ENCODE measurements at places on chromosomes 6 and 20.

- DNase-seq: no peak
Observed at GRCh38 chr6:124907596-124907995, 54.6 kb upstream of the RNF217 start.

DNA sequence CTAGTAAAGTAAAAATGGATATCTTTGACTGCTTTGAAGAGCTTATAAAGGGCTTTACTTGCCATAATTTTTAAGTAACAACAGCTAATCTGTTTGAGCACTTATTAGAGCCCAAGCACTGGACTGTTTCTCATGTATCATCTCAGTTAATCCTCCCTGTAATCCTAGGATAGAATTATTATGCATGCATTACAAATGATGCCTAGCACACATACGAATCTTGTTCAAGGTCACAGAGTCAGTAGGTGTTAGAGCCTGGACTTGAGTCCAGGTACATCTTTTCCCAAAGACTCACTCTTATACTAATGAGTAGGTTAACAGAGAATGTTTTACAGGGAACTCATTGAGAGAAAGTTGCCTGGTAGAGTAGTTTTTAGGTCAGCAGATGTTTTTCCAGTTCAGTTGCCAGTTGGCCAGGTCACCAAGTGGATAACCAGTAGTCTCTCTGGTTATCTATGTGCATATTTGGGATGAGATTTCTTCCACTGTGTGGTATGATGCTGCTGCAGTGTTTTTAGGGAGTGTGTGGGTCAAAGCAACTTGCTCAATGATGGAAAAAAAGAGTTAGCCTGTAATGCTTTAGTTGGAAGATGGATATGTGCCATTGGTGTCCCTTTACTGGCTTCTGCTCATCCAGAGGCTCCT lies 32.3 kb upstream of the LAMA4 start:
- DNase-seq: no peak

- no peak for DNase-seq
Observed at GRCh38 chr6:158031381-158032353, 50.0 kb downstream of the SYNJ2 start.

DNA sequence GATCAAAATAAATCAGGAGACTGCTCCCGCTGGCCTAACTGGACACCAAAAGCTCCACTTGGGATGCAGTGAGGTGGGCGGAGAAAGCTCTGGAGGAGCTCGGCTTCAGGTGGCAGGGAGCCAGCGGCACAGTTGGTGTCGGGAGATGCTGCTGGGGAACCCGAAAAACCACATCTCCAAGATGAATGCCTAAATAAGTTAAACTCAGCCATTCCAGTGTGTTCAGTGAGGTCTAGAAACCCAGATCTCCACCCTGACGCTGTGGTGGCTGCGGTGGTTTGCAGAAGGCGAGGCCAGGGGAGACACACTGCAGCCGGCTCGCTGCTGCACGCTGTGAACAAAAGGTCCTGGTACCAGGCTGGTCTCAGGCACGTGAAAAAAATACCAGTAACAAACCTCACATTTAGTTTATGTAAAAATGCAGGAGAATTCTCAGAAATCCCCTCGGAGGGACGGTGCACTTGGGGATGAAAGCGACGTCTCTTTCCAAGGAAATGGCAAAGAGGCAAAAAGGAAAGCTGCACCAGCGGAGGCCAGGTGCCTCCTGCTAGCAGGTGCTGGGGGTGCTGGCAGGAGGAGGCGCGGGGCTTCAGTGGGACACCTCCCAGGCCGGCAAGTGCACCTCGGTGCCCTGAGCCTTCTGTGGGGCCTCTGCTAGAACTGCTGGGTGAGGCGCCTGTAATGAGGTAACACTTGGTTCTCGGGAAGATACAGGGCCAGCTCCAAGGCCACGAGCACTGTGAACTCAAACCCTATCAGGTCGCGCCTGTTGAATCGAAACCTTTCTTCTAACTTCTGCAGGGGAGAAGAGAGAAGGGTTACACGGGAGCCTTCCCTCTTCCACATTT lies 3.6 kb downstream of the RPS21 start:
- DNase-seq: no peak

GRCh38 chr6:34424200-34425131 lies 1.4 kb downstream of the RPS10 start:
- no peak for DNase-seq

GRCh38 chr6:145015739-145016558 lies 719.4 kb downstream of the EPM2A start:
- no peak for DNase-seq

- no peak for DNase-seq
Observed at GRCh38 chr6:137095651-137096238, 51.0 kb upstream of the IL20RA start.

DNA sequence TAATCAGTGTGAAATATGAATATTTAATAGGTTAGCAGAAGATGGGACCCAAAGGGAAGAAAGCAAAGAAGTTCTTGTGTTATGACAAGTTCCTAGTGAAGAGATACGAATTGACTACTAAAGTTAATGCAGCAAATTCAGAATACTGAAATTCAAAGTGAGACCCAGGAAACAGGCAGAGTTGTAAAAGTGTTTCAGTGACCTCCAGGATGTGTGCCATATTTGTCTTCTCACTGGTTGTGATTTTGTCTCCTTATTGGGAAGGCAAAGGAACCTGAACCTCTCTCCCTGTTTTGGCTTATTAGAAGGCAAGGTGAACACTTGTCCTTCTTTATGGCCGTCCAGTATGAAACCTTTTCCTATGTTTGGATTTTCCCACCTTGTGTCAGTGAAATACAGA lies 51.8 kb upstream of the DTNBP1 start:
- DNase-seq: no peak

DNA sequence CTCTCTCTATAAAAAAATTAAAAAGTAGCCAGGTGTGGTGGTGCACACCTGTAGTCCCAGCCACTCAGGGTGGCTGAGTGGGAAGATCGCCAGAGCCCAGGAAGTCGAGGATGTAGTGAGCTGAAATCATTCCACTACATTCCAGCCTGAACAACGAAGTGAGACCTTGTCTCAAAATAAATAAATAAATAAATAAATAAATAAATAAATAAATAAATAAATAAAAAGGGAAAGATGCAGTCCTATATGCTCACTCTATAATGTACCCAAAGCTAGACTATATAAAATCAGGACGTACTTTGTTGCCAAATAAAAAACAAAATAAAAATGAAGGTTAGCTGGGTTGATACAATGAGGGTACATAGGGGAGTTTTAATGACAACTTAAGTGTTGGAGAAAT lies 26.1 kb upstream of the NHSL1 start:
- DNase-seq: no peak

DNA sequence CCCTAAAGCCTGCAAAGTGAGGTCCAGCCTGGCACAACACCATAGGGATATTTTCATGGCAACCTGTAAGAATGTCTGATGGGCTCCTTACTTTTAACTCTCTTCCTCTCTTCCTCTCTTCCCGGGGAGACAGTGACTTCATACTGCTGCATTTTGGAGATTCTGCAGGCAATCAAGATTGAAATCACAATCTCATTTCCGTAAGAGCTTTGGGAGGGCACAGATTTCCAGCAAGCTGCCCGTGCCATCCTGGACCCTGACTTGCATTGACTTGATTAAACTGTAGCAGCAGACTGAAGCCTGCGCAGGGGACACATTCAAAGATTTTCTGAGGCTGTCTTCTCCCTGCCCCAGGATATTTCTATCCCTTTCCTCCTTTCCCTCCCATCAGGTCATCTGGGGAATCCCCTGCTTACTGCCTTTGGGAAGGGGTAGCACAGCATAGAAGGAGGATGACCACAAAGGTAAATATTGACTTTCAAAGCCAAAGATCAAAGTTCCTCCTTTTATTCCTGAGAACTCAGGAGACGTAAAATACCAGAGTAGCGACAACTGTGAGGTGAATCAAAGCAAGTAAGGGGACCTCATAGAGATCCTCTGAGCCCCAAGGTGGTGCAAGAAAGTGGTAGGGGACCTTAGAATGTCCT lies 504.0 kb upstream of the ARID1B start:
- peak; percentile 62 for DNase-seq

DNA sequence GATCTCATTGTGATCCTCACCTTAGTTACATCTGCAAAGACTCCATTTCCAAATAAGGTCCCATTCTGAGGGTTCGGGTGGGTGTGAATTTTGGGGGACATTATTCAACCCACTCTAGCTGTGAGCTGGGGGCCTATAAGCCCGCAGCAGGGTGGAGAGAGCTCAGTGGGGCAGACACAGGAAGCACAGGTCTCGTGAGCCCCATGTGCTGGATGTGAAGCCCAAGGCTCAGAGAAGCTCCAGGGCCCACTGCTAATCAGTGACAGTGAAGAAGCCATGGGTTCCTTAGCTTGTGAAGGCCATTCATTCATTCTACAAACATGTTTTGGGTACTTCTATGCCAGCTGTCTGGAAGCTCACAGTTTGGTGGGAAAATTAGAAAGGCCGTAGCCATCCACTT lies 47.5 kb downstream of the CHMP4B start:
- DNase-seq: no peak

GRCh38 chr6:137967689-137968454 lies 100.8 kb downstream of the TNFAIP3 start:
- DNase-seq: no peak

DNA sequence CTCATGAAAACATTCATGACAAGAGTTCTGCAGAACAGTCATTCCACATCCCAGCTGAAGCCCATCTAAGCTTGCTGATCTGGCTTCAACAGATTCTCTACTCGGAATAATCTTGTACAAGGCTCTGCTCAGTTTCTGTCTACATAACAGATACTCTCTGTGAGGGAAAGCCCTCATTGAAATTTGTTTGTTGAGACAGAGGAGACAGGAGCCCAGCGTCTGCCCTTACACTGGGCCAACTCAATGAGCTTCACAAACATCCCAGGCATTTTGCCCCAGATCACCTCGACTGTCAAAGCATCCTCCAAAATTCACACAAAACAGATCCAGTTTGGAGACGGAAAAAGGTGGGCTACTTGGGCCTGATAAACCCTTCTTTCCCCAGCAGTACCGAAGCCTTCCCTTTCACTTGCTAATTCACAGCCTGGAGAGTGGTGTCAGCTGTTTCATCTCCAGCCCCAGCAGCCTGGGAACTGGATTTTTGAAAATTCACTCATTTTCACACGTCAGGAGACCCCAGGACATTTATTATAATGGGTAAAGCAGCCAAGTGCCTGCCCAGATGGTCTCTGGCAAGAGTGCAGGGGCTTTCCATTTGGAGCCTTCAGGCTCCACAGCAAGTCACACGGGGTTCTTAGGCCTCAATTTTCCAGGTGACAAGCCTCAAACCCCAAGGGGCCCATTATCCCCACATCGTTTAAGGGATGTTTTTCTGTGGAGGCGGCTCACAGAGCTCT lies 7.3 kb downstream of the CCDC167 start:
- DNase-seq: no peak

- DNase-seq: no peak
Observed at GRCh38 chr6:52086741-52087140, 672 bp downstream of the PKHD1 start.

DNA sequence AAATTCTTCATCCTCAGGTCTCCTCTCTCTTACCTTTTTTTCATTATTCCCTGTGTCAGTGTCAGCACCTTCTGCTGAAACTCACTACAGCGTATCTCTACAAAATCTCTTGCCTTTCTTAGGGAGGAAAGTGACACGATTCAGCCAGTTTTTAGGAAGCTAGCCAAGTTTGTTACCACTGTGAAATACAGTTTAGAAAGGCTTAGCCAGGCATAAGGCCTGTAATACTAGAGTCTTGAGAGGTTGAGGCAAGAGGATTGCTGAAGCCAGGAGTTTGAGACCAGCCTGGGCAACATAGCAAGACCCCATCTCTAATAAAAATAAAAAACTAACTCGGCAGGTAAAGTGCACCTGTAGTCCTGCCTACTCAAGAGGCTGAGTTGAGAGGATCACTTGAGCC lies 16.7 kb downstream of the TAB2 start:
- no peak for DNase-seq

DNA sequence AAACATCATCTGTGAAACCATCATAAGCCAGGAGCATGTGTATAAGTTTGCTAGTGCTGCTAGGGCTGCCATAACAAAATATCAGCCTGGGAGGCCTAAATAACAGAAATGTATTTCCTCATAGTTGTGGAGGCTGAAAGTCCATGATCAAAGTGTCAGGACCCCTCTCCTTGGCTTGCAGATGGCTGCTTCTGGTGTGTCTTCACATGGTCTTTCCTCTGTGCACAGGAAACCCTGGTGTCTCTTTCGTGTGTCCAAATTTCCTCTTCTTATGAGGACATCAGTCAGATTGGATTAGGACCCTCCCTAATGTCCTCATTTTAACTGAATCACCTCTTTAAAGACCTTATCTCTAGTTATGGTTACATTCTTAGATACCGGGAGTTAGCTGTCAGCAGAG lies 6.2 kb upstream of the CITED2 start:
- no peak for DNase-seq

DNA sequence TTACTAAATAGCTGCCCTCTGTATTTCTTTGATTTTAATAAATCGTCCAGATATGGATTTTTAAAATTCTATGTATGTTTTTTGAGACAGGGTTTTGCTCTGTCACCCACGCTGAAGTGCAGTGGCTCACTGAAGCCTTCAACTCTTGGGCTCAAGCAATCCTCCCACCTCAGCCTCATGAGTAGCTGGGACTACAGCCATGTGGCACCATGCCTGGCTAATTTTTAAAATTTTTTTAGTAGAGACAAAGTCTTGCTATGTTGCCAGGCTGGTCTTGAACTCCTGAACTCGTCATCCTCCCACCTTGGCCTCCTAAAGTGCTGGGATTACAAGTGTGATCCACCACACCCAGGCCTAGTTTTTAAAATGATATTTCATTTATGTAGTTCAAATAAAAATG lies 47.4 kb upstream of the DDR1 start:
- no peak for DNase-seq

DNA sequence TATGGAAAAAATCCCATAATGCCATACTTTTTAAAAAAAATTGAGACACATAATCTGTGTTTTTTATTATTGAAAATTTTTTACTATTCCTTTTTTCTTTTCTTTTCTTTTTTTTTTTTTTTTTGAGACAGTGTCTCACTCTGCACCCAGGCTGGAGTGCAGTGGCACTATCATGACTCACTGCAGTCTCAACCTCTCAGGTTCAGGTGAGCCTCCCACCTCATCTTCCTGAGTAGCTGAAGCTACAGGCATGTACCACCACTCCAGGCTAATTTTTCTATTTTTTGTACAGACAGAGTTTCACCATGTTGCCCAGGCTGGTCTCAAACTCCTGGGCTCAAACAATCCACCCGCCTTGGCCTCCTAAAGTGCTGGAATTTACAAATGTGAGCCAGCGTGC lies 100.4 kb downstream of the AFG1L start:
- no peak for DNase-seq

DNA sequence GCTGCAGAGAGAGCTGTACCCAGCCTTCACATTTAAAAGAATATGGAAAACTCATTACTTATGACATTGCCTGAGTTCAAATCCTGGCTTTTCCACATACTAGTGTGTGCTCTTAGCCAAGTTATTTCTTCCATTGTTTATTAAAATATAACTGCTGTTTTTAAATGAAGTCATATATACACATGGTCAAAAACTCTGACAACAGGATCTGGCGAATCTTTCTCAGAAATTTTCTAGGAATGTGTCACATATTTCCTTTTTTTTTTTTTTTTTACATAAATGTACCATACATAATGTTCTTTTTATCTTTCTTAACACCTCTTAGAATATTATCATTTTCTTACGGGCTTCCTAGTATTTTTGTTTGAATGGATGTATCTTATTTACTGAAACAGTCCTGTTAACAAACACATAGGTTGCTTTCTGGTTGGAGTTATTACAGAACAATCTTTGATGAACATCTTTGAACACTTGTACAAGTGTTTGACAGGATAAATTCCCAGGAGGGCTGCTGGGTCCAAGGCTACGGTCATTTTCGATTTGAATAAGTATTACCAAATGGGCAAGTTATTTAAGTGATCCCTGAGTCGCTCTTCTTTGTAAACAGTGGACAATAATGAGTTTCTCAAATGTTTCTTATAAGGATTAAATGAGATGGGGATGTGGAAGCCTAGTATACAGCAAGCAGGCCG lies 1.6 kb upstream of the SNX9 start:
- no peak for DNase-seq

- DNase-seq: no peak
Observed at GRCh38 chr6:153956808-153957207, 82.2 kb upstream of the OPRM1 start.
